ENCODE measurements at places on chromosomes 2 and 18.

- no peak for DNase-seq
Measured at GRCh38 chr2:234273887-234274584, 222.8 kb downstream of the ARL4C start.

DNA sequence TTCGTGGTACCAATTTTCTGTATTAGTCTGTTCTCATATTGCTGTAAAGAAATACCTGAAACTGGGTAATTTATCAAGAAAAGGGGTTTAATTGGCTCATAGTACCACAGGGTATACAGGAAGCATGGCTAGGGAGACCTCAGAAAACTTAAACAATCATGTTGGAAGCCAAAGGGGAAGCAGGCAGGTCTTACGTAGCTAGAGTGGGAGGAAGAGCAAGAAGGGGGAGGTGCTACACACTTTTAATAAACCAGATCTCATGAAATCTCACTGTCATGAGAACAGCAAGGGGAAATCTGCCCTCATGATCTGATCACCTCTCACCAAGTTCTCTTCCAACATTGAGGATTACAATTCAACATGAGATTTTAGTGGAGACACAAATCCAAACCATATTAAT lies 226.8 kb upstream of the TPO start:
- DNase-seq, result no peak

- no peak for DNase-seq
Measured at GRCh38 chr2:66930339-66931220, 466.6 kb upstream of the ETAA1 start.

- DNase-seq, result no peak
Measured at GRCh38 chr2:136448986-136449780, 316.2 kb upstream of the THSD7B start.

GRCh38 chr18:77119101-77119850 lies 13.3 kb downstream of the MBP start:
- no peak for DNase-seq

GRCh38 chr18:59060551-59060950 lies 79.1 kb upstream of the SEC11C start:
- DNase-seq, result no peak

- DNase-seq, result no peak
Measured at GRCh38 chr2:132463719-132464118, 47.1 kb downstream of the GPR39 start.

Measured in CD8-positive, alpha-beta T cell (primary cell).